Stomach (tissue), 19 donors: ENCODE measurements at places on chromosomes 16 and 17.

- DNase-seq = peak; percentile 14
Observed at GRCh38 chr17:34740565-34741520, 161.5 kb downstream of the TMEM132E start.

DNA sequence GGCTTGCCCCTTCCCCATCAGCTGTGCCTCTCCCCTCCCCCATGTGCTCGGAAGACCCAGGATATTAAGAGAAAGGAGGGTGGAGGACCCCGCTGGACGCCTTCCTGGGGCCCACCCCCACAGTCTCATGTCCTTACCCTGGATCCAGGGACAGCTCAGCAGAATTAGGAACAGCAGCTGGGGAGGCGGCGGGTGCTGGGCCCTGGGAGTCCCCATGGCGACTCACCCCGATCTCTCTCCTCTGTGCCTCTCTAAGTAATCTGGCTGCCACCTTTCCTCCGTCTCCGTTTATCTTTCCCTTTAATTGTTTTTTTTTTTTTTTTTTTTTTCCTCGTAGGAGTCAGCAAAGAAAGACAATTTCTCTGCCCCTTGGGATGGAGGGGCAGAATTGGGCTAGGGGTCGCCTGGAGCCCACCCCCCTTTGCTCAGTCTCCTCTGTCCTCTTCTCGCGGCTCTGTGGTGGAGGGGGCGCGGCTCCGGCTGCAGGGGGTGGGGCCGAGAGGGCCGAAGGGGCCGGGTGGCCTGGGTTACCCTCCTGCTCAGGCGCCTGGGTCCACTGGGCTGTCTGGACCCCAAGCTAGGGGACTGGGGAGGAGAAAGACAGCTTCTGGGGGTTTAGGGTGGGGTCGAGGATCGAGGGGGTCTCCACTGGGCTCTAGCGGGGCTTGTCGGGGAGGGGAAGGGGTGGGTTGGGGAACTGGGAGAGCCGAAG, 390 bp downstream of the SEZ6L2 start:
- peak; percentile 87 for DNase-seq

DNA sequence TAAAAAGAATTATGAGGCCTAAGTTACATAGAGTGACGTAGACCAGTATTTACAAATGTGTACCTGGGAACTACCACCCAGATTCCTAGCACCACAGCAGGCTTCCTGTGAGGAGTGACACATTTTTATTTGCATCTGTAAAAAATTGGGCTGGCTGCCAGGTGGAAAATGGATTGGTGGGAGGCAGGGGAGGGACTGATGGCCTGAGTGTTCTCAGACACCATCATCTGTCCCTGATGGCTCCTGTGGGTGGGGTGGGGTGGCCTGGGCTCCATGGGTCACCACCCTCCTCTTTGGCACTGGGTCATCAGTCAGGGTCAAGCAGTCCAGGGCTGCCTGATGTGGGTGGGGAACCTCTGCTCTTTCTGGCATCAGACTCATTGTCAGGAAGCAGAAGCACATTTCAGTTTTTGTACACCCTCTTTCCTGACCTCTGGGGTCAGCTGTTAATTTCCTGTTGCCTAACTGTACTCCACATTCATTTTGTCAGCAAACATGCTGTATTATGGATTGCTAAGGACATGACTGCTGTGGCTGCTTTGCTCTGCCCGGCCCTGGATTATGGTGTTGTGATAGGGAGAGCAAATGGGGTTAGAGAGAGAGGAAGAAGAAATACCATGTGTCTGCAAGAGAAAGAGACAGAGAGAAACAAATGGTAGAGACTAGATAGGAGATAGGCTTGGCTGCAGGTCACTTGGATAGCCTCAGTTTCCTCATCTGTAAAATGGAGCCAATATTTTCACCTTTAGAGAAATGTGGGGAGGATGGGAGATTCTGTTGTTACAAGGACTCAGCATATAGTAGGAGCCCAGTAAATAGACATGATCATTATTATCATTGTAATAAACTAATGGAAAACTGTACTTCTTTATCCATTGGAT, 11.6 kb upstream of the MFAP4 start:
- DNase-seq = peak; percentile 87

- DNase-seq = no peak
Observed at GRCh38 chr17:47204722-47205418, 4.3 kb upstream of the MYL4 start.

GRCh38 chr16:81544261-81544660, 99.7 kb downstream of the CMIP start:
- DNase-seq = no peak

DNA sequence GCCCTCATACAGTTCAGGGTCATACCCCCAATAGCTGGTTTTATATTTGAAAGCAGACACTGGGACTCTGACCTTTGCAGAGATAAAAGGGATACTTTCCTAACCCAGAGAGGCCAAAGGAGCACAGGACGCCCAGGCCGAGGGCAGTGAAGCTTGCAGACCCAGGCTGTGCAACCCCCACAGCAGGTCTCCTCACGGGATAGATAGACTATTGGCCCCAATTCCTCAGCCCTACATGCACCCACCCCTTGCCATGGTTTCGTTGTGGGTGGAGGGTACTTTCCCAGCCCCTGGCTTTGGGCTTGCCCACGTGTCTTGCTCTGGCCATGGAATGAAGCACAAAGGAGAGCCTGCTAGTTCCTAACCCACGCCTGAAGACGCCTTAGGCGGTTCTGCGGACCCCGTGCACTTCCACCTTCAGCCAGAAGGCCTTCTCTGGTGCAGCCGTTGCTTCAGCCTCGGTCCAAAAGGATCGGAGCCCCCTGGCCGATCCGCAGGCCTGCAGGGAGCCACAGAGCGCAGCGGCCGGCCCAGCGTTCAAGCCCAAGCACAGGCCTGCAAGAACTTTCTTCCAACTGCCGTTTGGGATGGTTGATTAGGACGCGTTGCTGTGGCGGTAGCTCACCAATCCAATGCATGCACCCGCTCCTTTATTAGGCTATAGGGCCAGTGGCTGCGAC, 9.8 kb upstream of the BRCA1 start:
- no peak for DNase-seq

- no peak for DNase-seq
Observed at GRCh38 chr16:79638386-79638785, 37.8 kb upstream of the MAF start.

DNA sequence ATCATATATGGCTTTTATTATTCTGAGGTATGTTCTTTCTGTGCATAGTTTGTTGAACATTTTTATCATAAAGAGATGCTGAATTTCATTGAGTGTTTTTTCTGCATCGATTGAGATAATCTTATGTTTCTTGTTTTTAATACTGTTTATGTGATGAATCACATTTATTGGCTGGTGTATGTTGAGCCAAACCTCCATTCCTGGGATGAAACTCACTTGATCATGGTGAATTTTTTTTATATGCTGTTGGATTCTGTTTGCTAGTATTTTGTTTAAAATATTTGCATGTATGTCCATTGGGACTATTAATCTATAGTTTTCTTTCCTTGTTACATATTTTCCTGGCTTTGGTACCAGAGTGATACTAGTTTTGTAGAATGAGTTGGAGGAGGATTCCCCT, 500.2 kb downstream of the CDH11 start:
- no peak for DNase-seq

DNA sequence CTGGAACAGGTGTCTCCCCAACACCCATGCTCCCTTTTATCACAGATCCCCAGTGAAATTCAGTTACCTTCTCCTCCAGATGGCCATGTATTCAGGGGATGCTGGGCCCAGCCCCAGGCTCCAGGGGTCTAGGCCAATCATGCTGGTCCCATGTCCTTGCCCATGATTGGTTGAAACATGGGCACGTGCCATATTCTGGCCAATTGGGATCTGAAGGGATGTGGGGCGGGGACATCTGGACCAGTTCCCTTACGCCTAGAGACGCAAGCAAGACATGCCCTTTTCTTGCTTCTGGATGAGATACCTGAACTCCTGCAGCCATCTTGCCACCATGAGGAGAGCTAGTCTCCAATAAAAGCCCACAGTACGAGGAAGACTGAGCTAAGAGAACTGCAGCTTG, 31.0 kb upstream of the ST6GALNAC1 start:
- no peak for DNase-seq

DNA sequence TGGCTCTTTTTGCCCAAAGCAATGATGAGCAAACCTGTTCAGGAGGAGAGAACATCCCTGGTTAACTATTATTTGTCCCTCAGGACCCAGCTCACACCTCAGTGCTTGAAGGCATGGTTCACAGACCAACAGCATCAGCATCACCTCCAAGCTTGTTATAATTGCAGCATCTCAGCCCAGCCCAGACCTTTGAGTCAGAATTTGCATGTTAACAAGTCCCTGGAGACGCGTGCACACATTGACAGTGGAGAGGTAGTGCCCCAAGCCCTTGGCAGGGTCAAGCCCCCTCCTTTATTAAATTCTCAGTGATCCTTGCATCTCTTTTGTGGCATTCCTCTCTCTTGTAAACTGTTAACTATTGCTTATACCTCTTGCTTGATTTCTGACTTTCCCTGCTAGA, 488.6 kb downstream of the HAPSTR1 start:
- DNase-seq = no peak

- DNase-seq = no peak
Observed at GRCh38 chr16:51317575-51317974, 166.5 kb upstream of the SALL1 start.

DNA sequence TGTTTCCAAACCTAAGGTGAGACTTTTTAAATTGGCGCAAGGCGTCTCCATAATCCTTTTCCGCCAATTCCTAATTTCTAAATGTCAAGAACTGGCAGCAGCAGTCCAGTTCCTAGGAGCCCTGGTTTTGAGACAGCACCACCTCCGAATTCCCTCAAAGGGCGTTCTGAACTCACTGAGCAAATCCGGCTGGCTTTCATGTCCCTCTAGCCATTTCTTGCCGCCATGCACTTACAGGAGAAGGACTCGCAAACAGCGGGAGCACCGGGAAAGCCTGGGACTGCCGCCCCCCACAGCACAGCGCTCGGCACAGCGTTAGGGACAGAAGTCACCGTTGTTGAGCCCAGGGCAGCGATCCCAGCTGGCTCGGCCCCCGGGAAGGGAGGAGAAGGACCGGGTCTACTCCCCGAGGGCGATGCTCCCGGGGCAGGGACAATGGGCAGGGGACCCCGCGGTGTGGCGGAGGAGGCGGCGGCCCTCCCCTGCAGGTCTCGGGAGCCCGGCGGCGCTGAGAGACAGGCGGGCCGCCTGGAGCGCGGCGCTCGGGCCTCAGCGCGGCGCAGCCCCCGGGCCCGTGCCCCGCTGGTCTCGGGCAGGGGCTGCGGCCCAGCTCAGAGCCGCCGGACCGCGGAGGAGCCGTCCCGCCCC, 545 bp downstream of the ARHGAP17 start:
- DNase-seq = peak; percentile 45

- no peak for DNase-seq
Observed at GRCh38 chr17:38892083-38892482, 22.2 kb downstream of the LASP1 start.

DNA sequence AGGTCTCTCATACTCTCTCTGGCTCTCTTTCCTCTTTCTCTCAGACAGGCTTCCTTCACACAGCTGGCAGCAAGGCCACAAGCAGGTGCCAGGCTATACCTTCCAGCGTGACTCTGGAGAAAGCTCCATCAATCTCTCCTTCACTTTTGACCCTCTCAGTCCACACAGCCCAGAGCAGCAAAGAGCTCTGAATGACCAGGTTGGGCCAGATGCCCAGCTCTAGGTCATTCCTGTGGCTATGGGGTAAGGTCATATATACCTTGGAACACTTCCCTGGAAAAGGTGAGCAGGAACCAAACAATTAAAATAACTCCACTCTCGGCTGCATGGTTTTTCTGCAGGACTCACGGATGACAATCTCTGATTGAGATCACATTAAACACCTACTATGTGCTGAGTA, 8.8 kb downstream of the ADAP2 start:
- DNase-seq = peak; percentile 87

GRCh38 chr17:74697515-74697914, 15.2 kb downstream of the CD300LF start:
- DNase-seq = no peak

GRCh38 chr17:65181237-65182061, 44.3 kb downstream of the RGS9 start:
- DNase-seq = no peak

- DNase-seq = no peak
Observed at GRCh38 chr16:50762241-50762640, 20.4 kb downstream of the CYLD start.

- DNase-seq = no peak
Observed at GRCh38 chr16:50351116-50351515, 17.7 kb downstream of the BRD7 start.

DNA sequence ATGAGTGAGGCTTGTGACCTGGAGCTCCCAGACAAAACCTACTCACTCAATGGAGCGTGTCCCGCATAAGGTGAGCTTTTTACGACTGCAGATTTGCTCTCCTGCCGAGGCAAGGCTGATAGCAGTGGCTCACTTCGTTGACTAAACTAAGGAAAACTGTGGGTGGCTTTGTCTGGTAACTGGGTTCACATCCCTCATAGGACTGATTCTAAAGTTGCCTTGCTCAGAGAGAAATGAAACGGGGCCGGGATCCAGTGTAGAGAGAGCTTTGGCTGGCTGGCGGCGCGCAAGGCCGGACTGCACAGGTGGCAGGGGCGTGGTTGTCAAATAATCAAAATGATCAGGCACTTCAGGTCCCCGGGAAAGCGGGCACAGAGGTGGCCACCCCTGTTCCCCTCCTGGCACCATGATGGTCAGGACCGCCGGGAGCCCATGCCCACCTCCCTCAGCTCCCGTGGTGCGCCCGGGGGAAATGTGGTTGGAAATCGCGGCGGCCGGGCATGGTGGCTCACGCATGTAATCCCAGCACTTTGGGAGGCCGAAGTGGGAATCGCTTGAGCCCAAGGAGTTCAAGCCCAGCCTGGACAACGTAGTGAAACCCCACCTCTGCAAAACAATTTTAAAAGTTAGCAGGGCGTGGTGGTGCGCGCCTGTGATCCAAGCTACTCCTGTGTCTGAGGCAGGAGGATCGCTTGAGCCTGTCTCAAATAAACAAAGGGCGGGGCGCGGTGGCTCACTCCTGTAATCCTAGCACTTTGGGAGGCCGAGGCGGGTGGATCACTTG, 26.6 kb upstream of the OR1F1 start:
- no peak for DNase-seq

DNA sequence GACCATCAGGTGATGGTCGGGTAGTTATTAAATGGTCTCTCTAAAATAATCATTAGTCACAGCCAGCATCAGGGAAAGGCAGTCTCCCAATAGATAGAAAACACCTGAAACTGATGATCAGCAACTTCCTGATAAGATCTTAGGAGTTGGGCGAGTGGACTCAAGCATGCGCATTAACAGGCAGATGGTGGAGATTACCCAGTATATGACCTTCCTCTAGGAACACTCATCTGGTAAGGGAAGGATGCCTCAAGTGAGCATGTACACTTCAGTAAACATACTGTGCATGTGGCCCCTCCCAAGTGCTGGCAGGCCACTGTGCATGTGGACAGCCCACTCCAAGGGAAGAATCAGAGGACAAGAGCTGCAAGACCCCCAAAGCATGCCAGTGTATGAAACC, 105.9 kb downstream of the ABCC12 start:
- DNase-seq = no peak

GRCh38 chr17:27379888-27380533, 76.2 kb upstream of the KSR1 start:
- peak; percentile 87 for DNase-seq

DNA sequence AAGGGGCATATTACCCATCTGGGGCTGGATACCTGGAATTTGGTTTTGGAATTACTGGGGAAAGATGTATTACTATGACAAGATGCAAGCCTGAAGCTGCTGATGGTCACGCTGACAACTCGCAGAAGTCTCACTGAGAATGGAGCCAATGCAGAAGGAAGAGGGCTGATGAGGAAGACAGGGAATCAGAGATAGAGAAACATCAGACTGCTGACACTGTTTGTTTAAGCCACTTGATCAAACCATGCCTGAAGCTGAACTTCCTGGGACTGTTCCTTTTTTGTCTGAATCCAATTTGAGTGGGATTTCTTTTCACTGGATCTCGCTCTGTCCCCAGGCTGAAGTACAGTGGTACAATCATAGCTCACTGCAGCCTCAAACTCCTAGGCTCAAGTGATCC, 133.9 kb downstream of the GAS7 start:
- DNase-seq = no peak

GRCh38 chr17:42189651-42189965, 4.4 kb upstream of the HCRT start:
- no peak for DNase-seq
